ENCODE measurements at places on chromosomes 1 and 21.

- no peak for DNase-seq
These were observed 90.6 kb upstream of the KCTD3 start for GRCh38 chr1:215476541-215476940.

- DNase-seq, result no peak
These were observed 17.2 kb upstream of the SPEN start for GRCh38 chr1:15830258-15830657.

DNA sequence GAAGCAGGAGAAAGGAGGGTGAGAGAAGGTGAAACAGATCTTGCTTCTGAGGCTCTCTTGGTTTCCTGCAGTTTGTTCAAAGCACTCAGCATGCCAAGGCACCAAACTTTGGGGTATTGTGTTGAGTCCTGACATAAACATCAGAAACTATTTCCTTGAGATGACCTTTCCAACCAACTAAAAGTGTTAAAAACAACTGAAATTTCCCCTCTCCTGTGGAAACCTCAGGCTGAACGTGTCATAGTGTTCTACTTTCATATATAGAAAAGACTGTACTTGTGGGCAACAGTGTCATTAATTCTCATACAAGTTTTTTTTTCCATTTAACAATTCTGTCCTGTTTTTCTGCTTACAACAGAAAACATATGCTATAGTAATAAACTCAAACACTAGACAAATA lies 6.3 kb upstream of the LYST start:
- DNase-seq, result no peak

DNA sequence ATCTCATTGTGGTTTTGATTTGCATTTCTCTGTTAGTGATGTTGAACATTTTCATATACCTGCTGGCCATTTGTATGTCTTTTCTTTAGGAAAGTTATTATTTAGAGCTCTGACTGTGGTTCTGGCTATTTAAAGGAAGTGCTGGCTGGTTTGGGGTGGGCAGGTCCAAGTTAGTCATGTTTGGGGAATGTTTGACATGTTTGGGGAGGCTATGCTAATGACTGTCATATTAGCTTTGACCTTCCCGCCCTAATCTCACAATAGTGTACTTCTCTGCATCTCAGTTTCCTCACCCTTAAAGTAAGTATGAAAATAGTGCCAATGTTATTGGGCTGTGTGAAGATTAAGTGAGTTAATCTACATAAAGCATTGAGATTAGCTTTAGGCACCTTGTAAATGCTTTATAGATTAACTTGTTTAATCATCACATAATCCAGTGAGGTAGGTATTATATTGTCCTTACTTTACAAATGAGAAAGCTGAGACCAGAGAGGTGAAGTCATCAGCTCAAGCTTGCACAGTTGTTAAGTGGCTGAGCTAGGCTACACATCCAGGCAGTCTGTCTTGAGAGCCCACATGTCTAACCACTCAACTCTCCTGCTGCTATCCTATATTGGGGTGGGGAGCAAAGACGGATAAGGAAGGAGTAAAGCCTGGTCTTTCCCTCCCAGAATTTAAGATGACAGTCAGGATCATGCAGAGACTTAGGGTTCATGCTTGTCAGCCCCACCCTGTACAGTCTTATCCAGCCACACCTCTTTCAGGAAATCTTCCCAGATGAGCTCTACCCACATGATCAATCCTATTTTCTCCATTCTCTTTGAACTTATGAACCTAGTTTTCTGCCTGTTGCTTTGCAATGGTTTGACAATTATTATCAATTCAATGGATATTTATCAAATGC lies 22.8 kb upstream of the CRNN start:
- DNase-seq, result no peak

- DNase-seq, result no peak
These were observed 53.9 kb upstream of the GPR52 start for GRCh38 chr1:174393885-174394284.

GRCh38 chr1:42037586-42037985 lies 115.6 kb upstream of the GUCA2B start:
- no peak for DNase-seq

- peak; percentile 41 for DNase-seq
These were observed 152.0 kb downstream of the CHRM3 start for GRCh38 chr1:239538239-239538988.

- DNase-seq, result no peak
These were observed 1.8 kb downstream of the CCDC17 start for GRCh38 chr1:45621895-45622523.

All from NCI-H1417 (cell line).